ENCODE measurements at places on chromosomes 1 and 21. TPM values are rescaled to one million over a fixed set of nuclear protein-coding genes. Genes with fewer than 3 reads are reported as not detected.

DNA sequence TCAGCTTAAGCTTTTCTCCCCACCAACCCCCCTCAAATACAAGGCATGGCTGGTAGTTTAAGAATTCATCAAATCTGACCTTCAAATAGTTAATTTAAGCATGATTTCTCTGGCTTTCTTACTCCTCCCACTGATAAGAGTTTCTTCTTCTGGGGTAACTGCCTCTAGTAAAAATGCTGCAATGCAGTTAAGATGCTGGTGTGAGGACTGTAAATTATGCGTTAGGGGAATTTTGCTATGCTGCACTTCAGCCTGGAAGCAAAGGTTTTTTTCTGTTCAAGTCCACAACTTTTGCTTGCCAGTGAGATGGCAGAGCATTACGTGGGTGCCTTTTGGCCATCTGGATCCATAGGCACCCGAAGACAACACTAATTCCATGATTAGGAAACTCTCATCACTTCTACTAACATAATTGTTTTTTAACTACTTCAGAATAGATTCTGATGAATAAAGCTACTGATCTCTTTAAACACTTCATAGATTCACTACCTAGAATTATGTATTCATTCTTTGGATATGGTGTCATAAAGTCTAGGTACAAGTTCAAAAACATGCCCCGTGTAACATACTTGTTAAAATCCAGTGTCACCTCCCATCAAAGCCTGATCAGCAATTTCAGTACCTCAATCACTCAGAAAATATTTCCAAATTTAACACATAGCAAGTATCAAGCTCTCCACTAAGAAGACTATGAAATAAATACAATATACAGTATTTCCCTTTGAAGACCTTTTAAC, 8.8 kb upstream of the SMYD2 start:
- DNase-seq: no peak

DNA sequence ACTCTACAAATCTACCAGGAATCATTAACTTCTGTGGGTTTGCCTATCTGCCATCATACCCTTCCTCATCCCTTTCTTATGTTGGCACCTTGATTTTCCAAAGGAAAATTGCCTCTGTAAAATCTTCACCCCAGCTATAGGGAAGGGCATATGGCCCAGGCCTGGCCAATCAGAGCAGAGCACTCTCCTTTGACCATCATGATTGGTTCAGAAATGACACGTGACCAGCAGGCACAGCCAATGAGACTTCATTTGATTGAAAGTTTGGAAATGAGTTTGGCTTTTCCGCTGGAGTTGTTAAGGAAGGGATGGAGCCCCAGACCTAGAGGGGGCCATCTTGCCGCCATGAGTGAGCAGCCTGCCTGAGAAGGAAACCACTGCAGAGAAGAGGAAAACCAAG, 35.1 kb upstream of the IFFO2 start:
- DNase-seq: no peak

GRCh38 chr1:68049941-68050878, at the start of gene DIRAS3:
DIRAS3 (minus strand) TSS chr1:68050627; CDS start chr1:68047297, 3,330 bp downstream.
- peak; percentile 29 for DNase-seq

- no peak for DNase-seq
These were observed 5.8 kb upstream of the IKBKE start for GRCh38 chr1:206464456-206464964.

DNA sequence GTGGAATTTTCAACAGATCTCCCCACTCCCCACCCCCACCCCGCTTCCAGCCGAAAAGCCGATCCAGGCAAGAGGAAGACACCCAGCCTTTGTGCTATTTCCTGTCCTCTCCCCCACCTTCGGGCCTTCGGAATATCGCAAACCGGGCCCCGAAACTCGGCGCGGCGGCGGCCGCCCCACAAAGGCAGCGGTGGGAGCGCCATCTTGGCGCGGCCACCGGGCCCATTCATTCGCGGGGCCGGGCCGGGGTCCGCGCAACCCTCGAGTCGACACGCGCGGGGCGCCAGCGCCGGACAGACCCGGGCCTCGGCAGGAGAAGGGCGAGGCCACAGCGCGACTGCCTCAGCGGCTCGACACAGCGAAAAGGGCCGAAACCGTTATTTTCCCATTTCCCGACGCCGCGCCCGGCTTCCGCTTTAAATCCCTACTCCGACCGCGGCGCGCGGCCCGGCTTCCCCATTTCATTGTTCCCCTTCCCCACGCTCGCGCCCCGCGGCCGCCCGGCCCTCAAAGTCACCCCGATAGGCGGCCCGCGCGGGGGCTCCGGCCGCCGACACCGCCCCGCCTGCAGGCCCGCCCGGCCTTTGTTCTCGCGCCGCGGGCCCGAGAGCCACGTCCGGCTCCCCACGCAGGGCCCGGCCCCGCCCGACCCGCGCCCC, 911 bp downstream of the GNB1 start:
- DNase-seq: no peak

GRCh38 chr1:98048751-98049325, 128.0 kb upstream of the DPYD start:
- DNase-seq: no peak

DNA sequence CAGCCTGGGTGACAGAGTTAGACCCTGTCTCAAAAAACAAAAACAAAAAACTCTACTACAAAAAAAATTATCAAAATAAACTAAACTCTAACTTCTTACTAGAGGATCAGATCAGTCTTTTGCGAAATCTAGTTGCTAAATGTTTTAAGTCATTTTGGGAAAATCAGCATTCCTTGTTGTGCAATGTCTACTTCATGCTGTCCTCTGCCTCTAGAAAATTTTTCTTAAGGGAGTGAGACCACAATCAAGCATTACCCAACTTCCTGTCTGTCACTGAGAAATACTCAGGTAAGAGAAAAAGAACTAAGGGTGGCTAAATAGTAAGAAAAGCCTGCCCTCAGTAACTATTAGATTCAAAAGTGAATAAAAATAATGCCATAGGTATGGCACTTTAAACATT, 67.2 kb upstream of the FOXD3 start:
- DNase-seq: no peak

DNA sequence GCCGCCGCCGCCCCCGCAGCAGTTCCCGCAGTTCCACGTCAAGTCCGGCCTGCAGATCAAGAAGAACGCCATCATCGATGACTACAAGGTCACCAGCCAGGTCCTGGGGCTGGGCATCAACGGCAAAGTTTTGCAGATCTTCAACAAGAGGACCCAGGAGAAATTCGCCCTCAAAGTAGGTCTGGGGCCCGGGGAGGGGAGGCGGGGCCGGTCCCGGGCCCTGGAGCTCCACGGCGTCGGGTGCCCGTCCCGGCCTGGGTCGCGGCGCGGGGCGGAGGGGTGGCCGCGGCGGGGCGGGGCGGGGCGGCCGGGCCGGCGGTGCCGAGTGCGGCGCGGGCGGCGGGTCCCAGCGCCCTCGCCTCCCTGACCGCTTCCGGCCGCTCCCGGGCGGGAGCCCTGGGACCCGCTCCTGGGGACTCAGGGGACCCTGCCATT, 646 bp downstream of the MAPKAPK2 start:
- no peak for DNase-seq

DNA sequence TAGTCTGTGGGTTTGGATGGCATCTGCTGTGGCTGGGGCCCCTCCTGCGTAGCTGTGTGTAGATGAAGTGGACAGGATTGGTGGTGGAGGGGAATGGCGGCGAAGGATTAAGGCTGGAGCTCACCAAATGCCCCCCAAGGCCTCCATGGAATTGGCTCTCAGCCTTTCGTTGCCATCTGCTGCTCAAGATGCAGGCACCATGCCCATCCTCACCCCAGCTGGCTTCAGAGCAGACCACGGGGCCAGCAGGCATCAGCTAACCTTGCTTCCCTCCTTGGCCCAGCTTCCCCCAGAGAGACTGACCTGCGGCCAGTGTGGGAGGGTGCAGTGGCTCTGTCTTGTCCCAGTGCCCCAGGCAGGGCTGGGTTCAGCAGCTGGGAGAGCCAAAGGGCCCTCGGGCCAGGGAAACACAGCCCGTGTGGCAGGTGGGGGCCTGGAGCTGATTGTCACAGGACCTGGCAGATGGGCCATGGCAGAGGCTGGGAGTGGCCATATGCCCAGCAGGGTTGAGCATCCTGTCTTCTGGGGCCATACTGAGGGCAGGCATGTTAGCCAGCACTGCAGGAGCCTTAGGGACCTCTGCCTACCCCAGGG, 66.8 kb upstream of the ACTL8 start:
- DNase-seq: no peak

DNA sequence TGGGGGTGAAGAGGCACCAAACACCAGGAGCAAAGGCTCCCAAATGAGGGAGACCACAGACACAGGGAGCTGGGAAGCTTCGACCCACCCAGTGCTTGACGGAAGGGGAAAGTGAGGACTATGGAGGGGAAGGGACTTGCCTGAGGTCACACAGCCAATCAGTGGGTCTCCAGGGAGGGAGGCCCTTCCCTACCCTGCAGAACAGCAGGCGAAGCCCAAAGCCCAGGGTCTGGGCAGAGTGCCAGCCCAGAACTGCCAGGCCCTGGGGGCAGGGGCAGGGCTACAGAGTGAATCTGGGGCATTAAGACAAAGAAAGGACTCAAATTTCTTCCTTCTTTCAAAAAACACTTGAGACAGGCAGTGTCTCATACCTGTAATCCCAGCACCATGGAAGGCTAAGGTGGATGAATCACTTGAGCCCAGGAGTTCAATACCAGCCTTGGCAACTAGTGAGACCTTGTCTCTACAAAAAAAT, 45.5 kb upstream of the ECE1 start:
- no peak for DNase-seq

The CR1 gene
- total RNA-seq: 14.7 TPM

The MFN2 gene
- 64.9 TPM for total RNA-seq

The IVL gene
- not detected for total RNA-seq

The PRPF38B gene
- 40.8 TPM for total RNA-seq

The CD84 gene
- 2.3 TPM for total RNA-seq

The SERTAD4 gene
- 7.9 TPM for total RNA-seq

The RAB3B gene
- not detected for total RNA-seq

The RAB42 gene
- 18.6 TPM for total RNA-seq

The CYP4A22 gene
- total RNA-seq: 2.2 TPM

The CAMTA1 gene
- 61.9 TPM for total RNA-seq

The ANGPTL3 gene
- total RNA-seq: not detected
